ENCODE measurements at places on chromosomes 2 and 18.

DNA sequence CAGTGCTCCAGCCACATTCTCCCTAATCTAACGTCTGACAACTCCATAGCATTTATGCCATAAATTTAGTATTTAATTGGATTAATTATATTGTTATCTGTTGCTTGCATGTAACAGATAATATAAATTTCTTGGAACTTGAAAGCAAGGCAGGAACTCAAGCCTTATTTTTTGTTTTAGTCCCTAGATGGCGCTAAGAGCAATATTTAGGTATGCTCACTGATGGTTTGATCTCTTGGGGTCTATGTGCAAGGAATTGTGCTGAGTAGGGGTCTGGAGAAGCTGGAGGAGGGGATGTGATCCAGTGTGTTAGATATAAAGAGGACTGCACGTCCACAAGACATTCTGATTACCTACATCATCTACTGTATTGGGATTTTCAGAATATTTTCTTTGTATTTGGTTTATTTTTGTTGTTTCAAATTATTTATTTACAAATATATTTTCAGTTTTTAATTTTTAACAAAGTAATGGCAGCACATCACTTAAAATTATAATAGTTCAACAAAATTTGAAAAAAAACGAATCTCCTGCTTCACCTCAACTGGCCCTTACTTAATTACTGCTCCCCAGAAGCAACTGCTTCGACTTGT, 32.8 kb downstream of the KATNAL2 start:
- peak; percentile 2 for DNase-seq

GRCh38 chr2:53545604-53546003, 222.0 kb upstream of the CHAC2 start:
- DNase-seq, result no peak

DNA sequence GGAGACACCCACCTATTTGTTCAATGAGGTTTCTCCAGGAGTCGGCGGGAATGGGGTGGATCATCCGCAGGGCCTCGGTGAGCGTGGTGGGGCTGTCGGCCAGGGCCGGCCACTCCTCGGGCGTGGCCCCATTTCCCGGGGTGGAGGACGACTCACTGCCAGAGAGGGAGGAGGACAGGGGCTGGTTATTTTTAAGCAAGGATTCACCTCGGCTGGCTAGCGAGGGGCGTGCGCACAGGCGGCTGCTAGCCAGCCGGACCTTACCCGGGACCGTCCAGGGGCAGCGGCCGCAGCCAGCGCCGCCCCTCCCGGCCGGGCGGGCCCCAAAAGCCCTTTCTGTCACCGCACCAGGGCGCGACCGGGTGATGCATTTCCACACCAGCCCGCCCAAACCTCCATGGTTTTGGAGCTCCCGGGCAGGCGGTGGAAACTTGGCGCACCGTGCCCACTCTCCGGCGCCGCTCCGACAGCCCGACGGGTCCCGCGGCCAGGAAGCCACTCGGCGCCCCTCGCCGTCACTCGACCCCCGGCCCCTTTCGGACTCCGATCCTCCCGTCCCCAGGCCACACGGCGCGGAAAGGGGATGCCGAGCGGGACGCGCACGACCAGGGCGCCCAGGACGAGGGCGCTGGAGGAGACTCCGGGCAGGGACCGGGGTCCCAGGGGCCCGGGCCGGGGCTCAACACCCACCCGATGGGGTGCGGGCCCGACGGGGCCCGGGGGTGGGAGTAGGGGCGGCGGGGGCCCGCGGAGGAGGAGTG, 57.1 kb downstream of the SNORC start:
- DNase-seq, result no peak

DNA sequence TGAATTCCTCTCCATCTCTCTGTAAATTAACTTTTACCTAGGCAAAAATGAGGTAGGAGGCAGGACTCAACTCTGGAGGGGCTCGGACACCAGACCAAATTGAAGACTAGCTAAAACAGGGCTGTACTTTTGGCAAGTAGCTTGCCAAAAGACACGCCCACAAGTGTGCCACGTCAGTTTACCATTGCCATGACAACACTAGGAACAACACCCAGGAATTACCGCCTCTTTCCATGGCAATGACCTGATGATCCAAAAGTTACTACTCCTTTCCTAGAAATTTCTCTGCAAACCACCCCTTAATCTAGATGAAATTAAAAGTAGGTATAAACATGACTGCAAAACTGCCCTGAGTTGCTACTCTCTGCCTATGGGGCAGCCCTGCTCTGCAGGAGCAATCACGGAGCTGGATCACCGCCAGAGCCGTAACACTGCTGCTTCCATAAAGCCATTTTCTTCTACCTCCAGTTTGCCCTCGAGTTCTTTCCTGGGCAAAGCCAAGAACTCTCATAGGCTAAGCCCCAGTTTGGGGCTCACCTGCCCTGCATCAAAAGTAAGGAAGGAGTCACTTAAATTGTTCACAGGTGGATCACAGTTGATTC, 66.0 kb upstream of the FAM136A start:
- DNase-seq, result peak; percentile 22

DNA sequence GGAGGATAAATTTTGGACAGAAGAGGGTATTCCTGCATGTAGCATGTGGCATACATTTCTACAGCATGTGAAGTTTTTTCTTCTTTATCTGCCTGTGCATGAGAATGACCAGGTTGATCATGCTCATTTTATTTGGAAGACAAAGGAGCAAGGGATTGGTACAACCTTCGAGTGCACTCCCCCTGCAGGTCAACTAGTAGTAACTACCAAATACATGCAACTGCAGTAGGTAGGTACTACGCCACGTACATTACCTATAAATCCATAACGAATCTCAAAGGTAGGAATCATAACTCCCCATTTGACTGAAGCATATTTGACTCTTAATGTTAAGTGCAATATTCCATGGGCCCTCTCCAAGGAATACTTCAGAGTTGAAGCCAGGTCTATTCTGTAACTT, 763.9 kb downstream of the TSN start:
- DNase-seq, result no peak

- no peak for DNase-seq
These were observed 175.2 kb upstream of the SALL3 start for GRCh38 chr18:78804206-78805030.

- DNase-seq, result no peak
These were observed 21.4 kb downstream of the MGAT5 start for GRCh38 chr2:134275058-134275862.

- DNase-seq, result peak; percentile 2
These were observed 489 bp downstream of the TRMT61B start for GRCh38 chr2:28869494-28870145.

GRCh38 chr2:134244587-134244986, 9.3 kb upstream of the MGAT5 start:
- DNase-seq, result no peak

All from astrocyte of the spinal cord (primary cell).